ENCODE measurements at places on chromosomes 11 and 22.

DNA sequence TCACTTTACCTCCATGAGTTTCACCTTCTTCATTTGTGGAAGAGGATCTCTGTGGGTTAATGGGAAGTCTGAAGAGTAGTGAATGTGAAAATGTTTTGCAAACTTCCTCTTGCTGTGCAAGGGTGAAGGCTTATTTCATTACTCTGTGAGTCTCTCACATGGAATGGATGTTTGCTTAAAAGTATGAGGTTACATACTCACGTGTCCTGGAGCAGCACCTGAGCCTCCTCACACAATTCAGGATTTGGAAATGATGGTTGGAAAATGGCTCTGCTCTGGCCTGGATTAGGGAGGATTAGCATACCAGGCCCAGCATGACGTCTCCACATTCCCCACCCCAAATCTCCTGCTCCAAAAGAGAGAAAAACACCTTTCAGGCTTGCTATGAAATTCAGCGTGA is 4.8 kb downstream of the GRAMD1B start:
- DNase-seq: no peak

GRCh38 chr11:118152552-118153471 is at the start of gene SCN4B:
TSS of gene SCN4B (minus strand) at chr11:118152823. CDS start at chr11:118152673, 150 bp downstream.
- no peak for DNase-seq

DNA sequence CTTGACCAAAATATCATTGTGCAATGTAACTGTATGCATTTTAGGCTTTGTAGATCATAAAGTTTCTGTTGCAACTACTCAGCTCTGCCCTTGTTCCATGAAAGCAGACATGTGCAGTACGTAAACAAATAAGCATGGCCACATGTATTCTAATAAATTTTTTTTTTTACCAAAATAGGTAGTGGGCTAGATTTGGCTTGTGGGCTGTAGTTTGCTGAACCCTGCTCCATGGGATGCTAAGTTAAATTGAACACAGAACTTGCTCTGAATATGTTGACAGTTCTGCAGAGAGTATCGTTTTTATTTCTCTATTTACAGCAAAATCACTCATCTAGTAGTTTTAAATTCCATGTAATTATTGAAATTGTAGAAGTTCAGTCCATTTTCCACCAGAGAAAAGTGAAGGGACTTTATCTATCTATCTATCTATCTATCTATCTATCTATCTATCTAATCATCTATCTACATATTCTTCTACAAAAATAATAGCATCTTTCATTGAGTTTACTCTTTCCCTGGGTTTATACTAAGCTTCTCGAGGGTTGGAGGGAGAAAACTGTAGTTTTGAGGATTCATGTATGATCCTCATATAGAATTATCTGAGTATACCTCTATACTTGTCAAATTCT is 9.5 kb upstream of the OOSP4A start:
- no peak for DNase-seq

DNA sequence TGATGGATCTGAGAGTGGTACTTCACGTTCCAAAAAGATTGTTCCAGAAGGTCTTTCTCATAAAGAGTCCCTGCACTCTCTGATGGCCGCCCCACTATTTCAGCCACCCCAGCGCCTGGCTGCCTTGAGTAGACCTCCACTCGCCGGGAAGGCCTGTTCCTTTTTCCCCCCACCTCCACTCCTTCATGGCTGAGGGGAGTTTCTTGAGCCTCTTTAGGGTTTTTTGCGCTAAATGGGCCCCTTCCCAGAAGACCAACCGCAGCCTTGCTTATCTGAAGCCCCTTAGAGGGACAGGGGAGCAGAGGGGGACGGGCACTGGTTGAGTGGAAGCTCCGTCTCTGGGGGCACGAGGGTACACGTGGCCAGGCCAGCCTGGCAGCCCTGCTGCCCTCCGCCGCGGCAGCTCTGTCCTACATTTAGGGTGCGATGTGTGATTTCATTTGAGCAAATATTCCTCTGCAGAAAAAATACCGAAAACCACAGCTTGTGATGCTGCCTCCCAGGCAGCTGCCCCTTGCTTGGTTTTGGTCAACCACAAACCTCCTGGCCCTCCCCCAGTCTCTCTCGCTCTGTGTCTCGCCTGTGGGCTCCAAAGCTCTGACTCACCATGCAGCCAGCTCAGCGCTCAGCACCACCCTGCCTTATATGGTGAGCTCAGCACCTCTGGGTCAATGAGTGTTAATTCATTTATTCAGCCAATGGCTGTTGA is 88.7 kb downstream of the TP53I11 start:
- no peak for DNase-seq

- no peak for DNase-seq
Observed at GRCh38 chr22:36395915-36396314, 8.1 kb upstream of the MYH9 start.

- DNase-seq: no peak
Observed at GRCh38 chr11:10413268-10413667, 41.8 kb upstream of the AMPD3 start.

GRCh38 chr22:48931452-48931851 is 896.2 kb downstream of the BRD1 start:
- peak; percentile 54 for DNase-seq

DNA sequence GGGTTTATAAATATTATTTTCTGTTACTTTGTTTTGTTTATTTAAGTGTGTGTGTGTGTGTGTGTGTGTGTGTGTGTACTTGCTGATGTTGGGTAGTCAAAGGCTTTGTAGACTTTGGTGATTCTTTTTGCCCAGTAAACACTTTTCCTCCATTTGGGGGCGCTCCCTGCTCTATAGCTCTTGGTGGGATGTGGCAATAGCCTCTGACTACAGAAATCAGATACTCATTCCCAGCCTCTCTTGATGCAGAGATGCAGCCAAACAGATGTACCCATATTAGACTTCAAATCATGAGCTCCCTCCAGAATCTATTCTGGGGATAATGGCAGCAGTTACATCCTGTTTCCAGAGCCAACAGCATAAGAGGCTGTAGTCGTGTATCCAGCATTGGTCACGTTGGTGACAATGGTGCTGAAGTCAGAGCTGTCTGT is 33.4 kb upstream of the APOL5 start:
- DNase-seq: peak; percentile 58

DNA sequence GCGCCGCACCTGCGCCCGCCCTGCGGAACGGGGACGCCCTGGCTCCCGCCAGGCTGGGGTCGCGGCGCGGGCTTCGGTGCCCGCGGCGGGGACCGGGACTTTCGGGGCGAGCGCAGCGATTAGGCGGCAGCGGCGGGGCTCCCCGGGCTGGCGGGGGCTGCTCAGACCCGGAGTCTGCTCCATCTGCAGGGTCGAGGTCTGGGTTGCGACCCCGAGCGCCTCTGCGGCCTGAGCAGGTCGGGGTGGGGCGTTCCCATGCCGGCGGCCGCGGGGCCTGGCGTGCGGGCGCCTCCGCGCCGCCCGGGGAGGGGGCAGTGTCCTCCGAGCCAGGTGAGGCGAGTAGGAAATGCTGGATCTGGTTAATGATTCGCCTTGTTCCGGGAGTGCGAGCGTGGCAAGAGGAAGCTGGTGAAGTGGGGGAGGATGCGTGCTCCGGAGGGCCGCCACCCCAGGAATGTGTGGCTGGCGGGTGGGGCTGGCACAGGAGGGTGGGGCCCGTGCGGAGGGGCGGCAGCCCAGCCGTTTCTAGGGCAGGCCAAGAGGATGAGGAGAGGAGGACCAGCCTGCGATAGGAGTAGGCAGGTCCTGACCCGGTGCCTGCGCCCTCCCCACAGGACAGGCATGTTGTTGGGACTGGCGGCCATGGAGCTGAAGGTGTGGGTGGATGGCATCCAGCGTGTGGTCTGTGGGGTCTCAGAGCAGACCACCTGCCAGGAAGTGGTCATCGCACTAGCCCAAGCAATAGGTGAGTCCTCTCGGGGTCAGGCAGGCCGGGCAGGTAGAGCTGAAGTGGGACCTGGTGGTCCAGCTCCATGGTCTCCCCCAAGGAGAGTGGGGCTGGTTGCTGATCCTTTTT is 606 bp downstream of the RASSF7 start:
- no peak for DNase-seq

DNA sequence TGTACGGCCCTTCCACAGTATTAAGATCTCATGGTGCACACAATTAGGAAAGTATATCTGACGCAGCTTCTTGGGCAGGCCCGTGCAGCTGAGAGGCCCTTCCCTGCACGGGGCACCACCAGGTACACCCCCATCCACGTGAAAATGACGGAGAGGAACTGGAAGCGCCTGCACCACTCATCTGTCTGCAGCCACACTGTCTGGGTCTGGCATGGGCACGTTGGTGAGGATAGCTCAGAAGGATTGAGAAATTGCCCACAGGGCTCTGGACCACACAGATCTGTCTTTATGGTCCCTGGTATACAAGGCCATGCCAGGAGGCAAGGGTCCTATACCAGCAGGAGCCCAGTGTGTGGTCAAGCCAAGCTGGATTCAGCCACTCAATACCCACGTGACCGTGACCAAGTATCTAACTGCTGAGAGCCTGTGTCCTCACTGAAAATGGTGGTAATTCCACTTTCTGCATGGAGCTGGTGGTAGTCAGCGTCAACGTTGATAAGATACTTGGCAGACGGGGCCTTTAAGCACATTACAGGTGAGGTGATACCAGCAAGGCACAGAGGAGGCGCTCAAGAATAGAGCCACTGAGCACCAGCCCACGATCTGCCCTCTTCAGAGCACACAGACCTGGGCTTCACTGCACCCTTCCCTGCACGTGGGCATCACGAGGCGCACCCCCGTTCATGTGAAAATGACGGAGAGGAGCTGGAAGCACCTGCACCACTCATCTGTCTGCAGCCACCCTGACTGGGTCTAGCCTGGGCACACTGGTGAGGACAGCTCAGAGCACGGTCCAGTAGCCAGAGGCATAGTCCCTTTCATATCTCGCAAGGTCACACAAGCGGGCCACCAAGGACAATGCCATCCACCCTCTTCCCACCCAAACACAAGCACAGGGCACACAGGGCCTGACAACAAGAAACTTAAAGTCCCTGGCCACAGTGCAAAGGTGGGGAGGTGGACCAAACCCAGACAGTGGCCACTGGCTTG is 28.4 kb downstream of the SHANK2 start:
- no peak for DNase-seq

DNA sequence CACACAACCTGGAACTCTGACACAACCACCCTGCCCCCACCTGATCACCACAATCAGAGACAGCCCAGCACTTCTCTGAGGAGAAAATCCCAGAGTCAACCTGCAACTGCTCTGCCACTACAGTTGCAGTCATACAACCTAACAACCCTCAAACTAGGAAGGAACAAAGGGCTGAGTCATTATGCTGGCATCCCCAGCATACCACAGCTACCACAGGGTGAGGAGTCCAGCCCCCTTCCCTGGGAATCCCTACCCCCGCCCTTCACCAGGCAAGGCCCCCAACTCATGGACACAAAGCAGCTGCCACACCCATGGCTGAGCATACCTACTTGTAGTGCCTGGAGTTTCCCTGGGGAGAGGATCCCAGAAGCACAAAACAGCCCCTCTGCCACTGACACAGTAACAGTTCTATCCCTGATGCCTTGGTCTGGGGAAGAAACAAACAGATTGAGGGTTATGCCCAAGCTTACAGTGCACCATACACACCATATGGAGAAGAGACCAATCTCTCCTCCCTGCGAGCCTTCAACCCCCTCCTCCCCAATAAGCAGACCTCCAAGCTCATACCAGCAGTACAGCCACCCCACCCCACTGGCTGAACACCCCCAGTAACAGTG is 68.5 kb upstream of the C11orf58 start:
- DNase-seq: no peak

GRCh38 chr11:121321614-121322243 is 29.2 kb downstream of the SC5D start:
- peak; percentile 15 for DNase-seq

GRCh38 chr22:19429950-19430889 is 1.3 kb downstream of the HIRA start:
- no peak for DNase-seq

Data from NCI-H1694 (cell line).